ENCODE measurements at places on chromosomes 12 and 14. TPM values are rescaled to one million over a fixed set of nuclear protein-coding genes. Genes with fewer than 3 reads are reported as not detected.

The C14orf132 gene
- total RNA-seq, result 1.8 TPM

The KLHDC1 gene
- 2.7 TPM for total RNA-seq

The HCAR1 gene
- total RNA-seq, result 0.06 TPM

The OTOGL gene
- total RNA-seq, result 0.61 TPM

The MARCHF9 gene
- 15.1 TPM for total RNA-seq

The SLC7A7 gene
- total RNA-seq, result 7.6 TPM

The CMA1 gene
- 3.3 TPM for total RNA-seq

The DEPDC4 gene
- 1.1 TPM for total RNA-seq

The FIGNL2 gene
- total RNA-seq, result 0.34 TPM

The OR10A7 gene
- not detected for total RNA-seq

The SMCO2 gene
- total RNA-seq, result not detected

The TMEM119 gene
- 5.1 TPM for total RNA-seq

The ETNK1 gene
- 81.3 TPM for total RNA-seq

The BDKRB2 gene
- total RNA-seq, result 25.4 TPM

The PLEKHD1 gene
- total RNA-seq, result 0.06 TPM

The HSPA2 gene
- total RNA-seq, result 28.3 TPM

The PTGER2 gene
- total RNA-seq, result 4.1 TPM

The TNS2 gene
- total RNA-seq, result 119 TPM

The IGFBP6 gene
- 27.1 TPM for total RNA-seq

The DIO2 gene
- total RNA-seq, result 1.1 TPM

The SSTR1 gene
- 5.4 TPM for total RNA-seq

The TSPAN19 gene
- 1.2 TPM for total RNA-seq

The CPNE6 gene
- not detected for total RNA-seq

The TEX52 gene
- total RNA-seq, result not detected

The NELL2 gene
- 5.8 TPM for total RNA-seq

Data from mucosa of descending colon (tissue), 3 donors.